ENCODE measurements at places on chromosomes 3 and 15. TPM values are rescaled to one million over a fixed set of nuclear protein-coding genes. Genes with fewer than 3 reads are reported as not detected.

CPB1 gene
- not detected for total RNA-seq

CCR2 gene
- not detected for total RNA-seq

GOLGA6L24 gene
- not detected for total RNA-seq

FMN1 gene
- total RNA-seq: 5.5 TPM

SPINT1 gene
- total RNA-seq: 93.7 TPM

CKMT1B gene
- total RNA-seq: 5.4 TPM

CD200R1 gene
- not detected for total RNA-seq

SPINK8 gene
- not detected for total RNA-seq

NPAP1 gene
- total RNA-seq: not detected

GAP43 gene
- total RNA-seq: not detected

HOMER2 gene
- 32.2 TPM for total RNA-seq

DNA sequence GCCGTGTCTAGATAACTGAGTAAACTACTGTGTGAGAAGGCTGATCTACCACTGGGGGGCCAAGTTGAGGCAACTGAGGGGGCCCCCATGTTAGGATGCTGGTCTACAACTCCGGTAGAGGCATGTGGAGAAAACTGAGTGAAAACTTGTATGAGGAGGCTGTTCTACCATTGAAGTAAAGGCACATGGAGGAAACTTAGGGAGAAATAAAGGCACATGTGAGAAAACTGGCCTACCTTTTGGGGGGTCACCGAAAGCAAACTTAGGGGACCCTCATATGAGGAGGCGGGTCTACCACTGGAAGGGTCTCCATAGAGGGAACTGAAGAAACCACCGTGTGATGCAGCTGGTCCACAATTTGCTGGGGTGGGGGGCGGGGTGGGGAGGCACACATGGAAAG lies 155.2 kb downstream of the FBLN2 start:
- DNase-seq: no peak

GRCh38 chr15:41777421-41777973 lies 3.2 kb downstream of the MAPKBP1 start:
- no peak for DNase-seq

GRCh38 chr15:33135355-33135781 lies 59.1 kb downstream of the FMN1 start:
- DNase-seq: no peak

DNA sequence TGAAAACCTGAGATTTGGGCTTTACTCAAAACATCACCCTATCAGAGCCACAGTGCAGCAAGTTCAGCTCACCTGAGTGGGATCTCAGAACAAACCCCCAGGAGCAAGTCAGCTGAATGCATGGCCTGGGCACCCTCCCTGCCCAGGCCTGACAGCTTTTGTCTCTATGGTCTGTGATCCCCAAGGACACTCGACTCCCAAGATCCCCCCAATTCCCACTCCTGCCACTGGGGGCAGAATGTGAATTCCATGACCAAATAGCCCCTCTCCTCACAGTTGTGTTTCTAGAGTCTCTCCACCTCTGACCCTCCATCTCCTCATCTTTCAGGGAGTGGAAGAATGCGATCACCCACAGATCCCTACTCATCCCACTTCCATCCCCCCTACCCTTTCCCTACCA lies 58.9 kb downstream of the ZNF445 start:
- DNase-seq: no peak

DNA sequence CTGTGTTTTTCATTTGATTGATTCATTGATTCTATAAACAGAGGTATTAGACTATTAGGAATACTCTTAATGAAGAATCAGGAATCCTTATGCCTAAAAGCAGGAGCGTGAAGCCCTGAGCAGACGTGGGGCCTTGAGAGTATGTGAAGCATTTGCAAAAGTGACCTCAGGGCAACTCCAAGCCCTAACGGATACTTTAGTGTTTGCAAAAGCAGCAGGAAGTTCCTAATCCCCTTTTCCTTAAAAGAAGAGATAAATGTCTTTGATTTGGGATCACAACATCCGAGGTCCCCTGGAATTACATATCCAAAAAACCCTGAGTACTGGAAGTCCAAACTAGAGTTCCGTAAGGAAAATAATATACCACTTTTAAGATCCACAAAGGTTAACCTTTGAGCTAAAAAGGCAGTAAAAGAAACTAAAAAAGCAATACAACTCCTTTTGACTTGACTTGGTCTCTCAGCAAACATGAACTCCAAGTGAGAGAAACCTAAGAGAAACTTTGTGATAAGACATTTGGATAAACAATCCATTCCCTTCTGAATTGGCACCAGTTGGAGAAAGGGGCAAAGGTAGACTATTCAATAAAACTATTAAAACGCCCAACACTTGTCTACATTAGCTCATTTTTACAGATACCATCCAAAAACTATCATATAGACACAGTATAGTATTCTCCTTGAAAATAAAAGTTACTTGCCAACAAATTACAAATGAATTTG lies 27.4 kb downstream of the PRTG start:
- DNase-seq: no peak

GRCh38 chr15:98561169-98561941 lies 87.0 kb upstream of the IGF1R start:
- no peak for DNase-seq

DNA sequence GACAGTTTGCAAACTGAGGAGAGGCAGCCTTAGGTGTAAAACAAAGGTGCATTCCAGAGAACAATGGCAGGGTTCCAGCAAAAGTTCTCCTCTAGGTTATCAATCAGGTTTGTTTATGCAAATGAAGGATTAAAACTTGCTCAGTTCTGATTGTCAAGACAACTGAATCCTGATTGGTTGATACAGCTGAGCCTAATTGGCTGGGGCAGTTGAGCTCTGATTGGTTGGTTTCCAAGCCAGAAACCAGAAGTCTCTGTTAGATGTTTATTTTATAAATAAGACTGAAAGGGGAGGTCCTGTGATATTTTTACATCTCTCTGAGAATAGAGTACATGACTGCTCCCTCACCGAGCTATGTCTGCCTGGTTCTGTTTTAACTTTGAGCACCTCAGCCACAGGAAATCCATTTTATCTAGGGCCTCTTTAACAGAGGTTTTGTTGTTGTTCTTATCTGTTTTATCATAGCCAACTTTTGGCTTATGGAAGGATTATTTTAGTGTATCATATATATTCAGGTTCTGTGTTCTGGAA lies 37.8 kb downstream of the PPM1L start:
- DNase-seq: no peak

DNA sequence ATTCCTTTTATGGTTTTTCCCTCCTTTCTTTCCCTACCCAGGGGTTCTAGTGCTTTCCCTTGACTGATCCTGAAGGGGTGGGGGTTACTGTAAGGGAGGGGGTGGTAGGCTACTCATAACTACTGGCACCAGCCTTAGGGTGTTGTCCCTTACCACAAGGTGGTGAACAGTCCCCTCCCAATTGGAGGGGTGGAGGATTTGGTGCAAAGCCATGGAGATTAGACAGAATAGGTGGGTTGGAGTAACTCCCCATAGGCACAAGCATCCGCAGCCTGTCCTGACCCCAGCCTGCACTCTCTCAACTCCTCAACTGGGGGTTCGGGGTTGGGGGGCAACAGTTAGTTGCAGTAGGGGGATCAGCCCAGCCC lies 2.6 kb upstream of the HYAL2 start:
- DNase-seq: no peak

- DNase-seq: peak; percentile 83
These were observed 187.1 kb upstream of the DNAJC19 start for GRCh38 chr3:181176601-181177000.

GRCh38 chr3:99191186-99191585 lies 289.7 kb upstream of the DCBLD2 start:
- DNase-seq: no peak

DNA sequence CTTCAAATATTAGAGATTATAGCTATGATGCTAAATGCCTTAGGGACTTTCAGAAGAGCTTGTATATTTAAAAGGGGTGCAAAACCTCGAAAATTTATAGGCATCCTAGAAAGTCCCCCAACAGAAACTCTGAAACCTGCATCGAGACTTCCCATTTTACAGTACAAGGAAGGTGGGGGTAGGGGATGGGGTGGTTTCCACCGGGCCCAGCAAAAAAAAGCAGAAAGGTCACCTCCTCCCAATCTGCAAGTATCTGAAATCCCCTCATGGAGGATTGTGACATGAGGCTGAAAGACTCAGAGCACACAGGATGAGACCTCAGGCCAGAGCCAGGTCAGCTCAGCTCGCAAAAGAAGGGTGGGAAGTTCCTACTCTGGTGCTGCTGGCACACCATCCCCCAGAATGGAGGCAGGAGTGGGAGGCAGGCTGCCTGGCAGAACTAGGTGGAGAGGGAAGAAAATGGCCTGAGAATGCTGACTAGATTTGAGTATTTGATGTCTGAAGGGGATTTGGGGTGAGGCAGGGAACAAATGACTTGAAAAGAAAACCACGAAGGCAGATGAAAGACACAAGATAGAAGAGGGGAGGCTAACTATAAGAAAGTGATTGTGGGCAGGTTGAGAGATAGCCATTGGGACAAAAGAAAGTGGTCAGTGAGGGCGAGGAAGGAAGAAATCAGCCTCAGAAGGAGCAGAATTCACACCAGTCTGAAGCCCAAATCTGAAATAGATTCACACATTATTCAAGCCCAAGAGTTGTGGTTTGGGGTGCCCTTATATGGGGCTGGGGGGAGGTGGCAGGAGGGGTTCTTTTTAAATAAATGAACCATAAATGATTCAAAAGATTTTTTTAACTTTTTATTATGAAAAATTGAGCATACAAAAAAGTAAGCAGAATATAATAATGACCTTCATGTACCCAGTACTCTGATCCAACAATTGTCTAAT lies 22.5 kb upstream of the TSC22D2 start:
- DNase-seq: no peak

- no peak for DNase-seq
These were observed 4.8 kb downstream of the SACM1L start for GRCh38 chr3:45693941-45694521.

GRCh38 chr15:44102675-44103254 lies 92.3 kb downstream of the FRMD5 start:
- peak; percentile 44 for DNase-seq

DNA sequence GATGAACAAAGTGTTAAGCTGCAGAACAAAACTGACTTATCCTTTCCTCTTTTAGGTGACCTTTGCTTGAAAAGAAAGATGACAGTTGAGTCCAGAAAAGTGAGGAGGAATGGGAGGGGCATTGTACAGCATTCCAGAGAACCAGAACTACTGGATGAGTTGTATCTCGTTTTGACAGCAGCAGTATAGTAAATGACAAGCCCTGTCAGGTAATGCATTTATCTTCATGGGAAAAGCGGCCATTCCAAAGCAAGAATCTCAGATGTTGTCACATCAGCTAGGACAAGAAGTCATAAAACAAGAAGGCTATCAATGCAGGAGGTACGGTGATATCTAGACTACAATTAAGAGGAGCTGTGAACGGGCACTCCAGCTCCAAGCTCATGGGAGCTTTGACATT lies 421.5 kb downstream of the MAGI1 start:
- DNase-seq: no peak

- DNase-seq: no peak
These were observed 60.5 kb upstream of the GLCE start for GRCh38 chr15:69099941-69100340.

DNA sequence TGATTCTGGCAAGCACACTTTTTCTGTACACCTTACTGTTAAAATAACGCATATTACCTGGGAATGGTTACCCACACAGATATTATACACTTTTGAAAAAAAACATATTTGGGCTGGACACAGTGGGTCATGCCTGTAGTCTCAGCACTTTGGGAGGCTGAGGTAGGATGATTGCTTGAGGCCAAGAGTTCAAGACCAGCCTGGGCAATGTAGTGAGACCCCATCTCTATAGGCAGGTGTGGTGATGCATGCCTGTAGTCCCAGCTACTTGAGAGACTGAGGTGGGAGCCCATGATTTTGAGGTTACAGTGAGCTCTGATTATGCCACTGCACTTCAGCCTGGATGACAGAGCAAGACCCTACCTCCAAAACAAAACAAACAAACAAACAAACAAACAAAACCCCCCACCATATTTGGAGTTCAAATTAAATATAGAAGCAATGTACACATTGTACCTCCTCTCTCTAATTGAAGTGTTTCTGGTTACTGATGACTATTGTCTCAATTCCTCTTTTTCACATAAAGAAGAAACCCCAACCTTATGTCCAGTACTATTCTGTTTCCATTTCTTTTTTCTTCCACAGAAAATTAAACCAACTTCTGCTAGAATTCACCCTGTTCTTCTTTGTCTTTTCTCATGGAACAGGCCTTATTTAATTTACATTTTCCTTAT lies 152.6 kb upstream of the UMPS start:
- no peak for DNase-seq

GRCh38 chr3:196867155-196867506 lies 589 bp upstream of the SENP5 start:
- DNase-seq: no peak

DNA sequence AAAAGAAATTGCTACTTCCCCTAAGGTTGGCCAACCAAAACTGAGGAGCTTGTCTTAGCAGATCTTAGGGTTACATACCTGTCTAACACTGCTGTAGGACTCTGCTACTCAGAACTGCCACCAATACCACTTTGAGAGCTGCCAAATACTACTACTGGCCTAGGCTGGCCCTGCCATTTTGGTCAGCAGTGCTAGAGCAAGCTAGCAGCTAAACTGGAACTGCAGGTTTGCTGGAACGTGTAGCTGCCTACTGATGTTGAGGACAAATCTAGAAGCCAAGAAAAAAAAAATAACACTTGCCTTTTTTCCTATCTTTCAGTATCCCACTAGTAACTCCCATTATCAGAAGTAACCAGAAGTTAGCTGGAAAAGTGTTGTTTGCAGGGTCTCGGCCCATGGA lies 387.4 kb downstream of the RBMS3 start:
- DNase-seq: peak; percentile 31

GRCh38 chr15:96583671-96584070 lies 253.2 kb downstream of the NR2F2 start:
- DNase-seq: peak; percentile 44

DNA sequence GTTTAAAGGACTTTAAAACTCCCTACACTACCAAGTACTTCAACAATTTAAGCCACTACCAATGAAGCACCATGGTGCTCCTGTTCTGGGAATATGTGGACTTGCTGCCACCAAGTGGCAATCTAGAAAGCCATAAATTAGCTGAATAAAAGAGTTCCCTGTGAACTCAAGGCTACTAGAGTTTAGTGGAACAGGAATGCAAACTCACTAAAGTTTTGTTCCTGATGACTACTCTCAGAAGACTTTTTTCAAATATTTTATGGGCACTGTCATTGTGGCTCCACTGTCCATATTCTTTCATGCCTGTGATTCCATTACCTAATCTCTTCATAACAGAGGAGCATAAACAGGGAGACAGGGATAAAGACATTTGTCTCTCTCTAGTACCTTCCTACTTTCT lies 63.9 kb downstream of the TMCC1 start:
- DNase-seq: peak; percentile 65

GRCh38 chr15:59388670-59389069 lies 16.0 kb upstream of the MYO1E start:
- no peak for DNase-seq
